Suppressor macrophage treated with lipopolysaccharide for 1 hour (primary cell): ENCODE measurements at places on chromosomes 12 and 14.

DNA sequence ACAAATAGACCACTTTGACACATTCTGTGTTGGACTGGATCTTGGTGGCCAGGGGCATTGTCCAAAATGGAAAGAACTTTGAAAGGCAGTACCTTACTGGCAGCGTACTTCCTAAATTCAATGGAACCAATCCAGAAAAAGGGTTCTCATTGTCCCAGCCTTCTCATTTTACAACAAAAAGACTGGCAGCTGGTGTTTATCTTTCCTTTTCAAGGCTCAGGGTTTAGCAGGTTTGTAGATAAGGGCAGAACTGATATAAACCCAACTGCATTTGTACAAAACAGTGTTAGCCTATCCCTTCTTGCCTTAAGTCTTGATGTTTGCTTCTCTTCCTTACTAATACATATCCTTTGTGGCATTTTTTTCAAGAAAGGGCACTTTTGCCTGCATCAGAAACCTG is 7.7 kb downstream of the THAP2 start:
- DNase-seq: no peak

GRCh38 chr12:115364921-115365320 is 680.9 kb upstream of the TBX3 start:
- DNase-seq: no peak

DNA sequence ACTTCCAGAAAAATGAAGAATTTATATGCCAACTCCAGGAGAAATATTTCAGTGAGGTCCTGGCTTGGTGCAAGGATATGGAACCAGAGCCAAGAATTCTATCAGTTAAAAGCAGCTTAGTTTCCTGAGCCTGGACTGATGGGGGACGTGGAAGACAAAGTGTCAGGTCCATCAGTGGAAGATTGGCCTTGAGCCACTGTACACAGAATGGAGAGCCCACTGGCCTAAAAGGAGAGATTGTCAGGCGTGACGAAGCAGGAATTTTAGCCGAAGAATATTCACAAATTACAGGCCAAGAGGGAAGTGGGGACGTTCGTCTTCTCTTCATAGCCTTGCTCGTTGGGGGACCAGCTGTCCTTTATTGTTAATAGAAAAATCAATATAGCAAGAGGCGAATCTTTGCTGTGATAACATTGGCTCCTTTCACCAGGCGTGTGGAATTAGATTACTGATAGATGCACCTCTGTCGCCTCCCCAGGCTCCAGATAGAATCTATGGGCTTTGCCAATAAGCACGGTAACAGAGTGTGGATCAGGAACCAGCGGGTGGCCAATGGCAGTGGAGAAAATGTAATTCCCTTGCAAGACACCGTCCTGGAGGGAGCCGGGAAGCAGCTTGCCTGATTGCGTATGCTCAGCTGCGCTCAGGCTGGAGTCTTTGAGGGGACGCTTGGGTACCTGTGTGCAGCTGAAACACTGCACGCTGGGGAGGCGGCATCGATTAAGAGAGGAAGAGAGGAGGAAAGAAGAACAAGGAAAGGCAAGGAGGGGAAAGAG is 56.4 kb downstream of the TMEM132C start:
- DNase-seq: no peak

- DNase-seq: no peak
These were observed 1.4 kb downstream of the C14orf180 start for GRCh38 chr14:104580961-104581360.

GRCh38 chr12:559906-560455 is 100.2 kb downstream of the B4GALNT3 start:
- peak; percentile 58 for DNase-seq

GRCh38 chr14:91674911-91675310 is 57.0 kb downstream of the CATSPERB start:
- DNase-seq: no peak

DNA sequence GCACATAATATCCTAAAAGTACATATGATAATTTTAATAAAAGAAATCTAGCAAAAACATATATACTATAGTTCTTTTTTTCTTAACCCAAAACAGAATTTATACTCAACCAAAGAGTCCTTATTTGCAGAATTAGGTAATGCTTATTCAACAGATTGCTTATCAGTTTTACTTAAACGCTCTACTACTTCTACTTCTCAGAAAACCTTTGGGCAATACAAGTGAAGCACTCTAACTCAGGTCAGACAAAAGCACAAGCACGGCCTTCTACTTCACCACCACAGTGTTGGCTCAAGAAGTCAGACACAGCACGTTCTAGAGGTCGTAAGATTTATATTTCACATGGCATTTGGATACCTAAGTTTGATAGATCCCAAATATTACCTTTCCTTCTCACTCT is 29.2 kb downstream of the DICER1 start:
- no peak for DNase-seq

DNA sequence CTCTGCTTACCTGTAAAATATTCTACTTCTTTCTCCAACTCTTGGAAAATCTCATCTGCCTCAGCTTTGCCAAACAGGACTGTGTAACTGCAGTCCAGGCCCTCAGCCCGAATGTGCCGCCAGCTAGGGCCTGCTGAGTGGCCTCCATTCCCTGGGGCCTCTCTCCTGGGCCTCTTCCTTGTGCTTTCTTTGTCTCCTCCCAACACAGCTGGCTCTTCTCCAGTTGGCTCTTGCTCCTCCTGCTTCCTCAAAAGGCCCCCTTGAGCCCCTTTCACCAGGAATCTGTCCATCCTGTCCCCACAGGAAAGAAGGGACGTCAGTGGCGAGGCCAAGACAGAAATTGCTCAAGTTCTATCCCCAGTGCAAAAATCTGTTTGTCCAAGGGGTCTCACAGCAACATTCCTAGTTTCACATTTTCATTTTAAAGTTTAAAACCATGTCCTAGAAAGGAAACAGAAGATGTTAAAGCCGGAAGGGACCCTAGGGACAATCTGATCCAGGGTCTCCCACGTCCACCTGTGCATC is 713 bp downstream of the ALKBH2 start:
- no peak for DNase-seq

- DNase-seq: no peak
These were observed 8.7 kb upstream of the RGS6 start for GRCh38 chr14:71923513-71923912.

DNA sequence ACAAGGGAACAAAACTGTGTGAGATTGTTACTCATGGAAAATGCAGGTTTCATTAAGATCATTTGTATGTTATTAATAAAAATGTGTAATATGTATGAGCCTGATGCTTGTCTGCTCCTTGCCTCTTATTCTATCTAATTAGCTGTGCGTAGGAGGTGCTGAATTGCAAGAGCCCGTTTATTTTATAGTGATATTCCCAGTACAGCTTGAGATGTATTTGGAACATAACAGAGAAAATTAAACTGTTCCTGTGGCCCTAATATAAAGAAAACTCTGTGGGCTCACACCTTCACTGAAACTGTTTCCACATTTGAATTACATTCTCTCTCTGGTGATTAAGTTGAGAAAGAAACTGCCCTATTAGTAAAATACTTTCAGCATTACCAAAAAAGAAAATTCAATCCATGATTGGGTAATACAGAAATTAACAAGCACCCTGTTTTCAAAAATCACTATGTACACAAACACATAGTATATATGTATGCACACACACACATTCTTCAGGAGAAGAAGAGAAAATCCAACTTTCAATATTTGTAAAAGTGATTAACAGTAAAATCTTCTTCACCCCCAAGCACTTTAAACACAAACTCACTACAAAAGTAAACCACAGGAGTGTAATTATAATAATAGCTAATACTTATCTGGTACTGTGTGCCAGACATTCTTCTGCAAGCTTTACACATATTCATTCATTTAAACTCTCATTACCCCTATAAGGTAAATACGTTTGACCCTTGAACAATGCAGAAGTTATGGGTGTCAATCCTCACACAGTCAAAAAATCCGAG is 233.2 kb downstream of the PHLDA1 start:
- no peak for DNase-seq

- no peak for DNase-seq
These were observed 173.5 kb upstream of the DYRK2 start for GRCh38 chr12:67474934-67475620.

DNA sequence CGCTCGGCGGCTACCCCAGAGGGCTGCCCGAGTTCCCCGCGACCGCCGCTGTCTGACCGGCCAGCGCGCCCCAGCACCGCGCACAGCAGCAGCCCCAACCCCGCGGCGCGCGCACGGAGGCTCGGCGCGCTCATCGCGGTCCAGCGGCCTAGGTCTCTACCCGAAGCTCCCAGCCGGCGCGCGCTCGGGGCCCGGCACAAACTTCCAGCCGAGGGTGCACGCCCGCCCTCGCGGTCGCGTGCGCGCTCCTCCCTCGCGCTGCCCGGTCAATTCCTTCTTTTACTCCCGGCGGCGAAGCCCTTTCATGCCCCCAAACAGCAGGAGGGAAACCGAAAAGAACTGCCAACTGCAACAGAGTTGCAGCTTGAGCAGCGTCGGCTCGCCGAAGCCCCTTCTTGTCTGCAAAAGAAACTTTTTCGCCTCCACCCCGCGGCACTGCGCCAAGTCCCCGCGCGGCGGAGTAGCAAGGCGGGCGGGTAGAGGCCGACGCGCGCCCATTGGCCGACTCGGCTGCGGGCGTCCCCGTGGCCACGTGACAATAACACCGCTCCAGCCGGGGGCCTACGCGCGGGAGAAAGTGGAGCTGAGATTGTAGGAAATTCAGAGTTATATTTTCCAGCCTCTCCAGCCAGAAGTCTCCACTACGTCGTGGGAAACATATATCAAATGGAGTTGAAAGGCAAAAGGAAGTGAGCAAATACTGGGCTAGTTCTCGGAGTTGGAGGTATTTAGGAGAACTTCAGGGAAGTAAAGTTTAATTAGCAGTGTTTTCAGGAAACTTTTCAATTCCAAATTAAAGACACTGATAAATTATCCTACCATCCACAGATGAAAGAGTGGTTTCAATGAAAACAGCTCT is at the start of gene LRIG3:
Gene LRIG3, minus strand, starts transcription at position 403 of the 859 bp plus-strand sequence. Its CDS starts 269 bp downstream, at position 134.
- DNase-seq: peak; percentile 45

- peak; percentile 49 for DNase-seq
These were observed at the start of gene ARID4A for GRCh38 chr14:58298477-58299400. ARID4A (plus strand) TSS chr14:58298555; CDS start chr14:58299855, 1,300 bp downstream.

DNA sequence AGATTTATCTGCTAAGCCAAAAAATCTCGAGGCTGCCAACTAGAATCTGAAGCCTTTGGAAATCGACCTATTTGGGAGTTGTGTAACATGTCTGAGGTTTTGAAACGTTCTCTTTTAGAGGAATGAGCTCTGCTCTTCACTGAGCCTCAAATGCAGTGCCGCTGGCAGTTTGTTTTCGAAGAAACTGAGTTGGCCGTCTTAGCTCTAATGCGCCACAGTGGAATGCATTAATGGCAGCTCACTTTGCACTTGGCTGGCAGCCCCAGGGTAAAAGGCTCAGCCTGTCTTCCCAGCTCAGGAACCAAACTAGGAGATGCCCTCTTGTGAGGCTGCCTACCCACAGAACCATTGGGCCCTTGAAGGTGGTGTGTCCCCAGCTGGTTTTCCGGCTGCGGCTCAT is 53.8 kb downstream of the SFSWAP start:
- DNase-seq: no peak

GRCh38 chr12:29039013-29039412 is 110.1 kb upstream of the FAR2 start:
- no peak for DNase-seq

DNA sequence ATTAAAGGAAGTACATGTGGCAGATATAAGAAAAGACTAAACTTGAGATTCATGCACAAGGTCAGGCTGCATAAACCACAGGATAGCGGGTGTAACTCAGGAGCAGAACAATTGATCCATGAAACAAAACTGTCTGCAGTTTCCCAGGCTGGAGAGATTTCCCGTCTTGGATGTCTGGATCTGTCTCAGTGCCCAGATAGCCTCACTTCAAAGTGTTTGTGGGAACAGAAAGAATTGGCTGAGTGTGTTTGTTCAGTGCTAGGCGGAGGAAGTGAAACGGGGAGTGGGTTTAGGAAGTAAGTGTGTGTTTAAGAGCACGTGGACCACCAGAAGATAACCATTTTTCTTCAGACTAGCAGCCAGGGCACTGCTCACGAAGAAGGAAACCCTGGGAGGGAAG is 1.4 kb upstream of the RNASE10 start:
- peak; percentile 34 for DNase-seq

GRCh38 chr12:112852810-112853209 is 54.0 kb upstream of the OAS1 start:
- DNase-seq: no peak

GRCh38 chr12:105167346-105167745 is 59.8 kb downstream of the WASHC4 start:
- DNase-seq: no peak

DNA sequence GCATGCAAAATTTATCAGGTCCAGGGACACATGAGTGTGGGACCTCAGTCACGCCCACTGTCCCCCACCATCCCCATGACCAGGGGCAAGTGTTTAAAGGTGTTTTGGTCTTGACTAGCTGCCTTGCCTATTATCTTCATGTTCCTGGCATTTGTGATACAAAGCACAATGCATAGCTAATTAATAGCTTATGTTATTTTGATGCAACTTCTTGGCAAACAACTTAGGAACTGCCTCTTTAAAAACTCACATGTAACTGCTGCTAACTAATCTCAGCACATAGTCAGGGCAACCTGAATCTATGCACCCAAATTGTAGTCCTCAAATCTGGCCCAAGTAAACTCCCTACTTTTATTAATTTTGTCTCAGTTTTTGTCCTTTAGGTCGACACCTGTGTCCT is 7.4 kb upstream of the OR6J1 start:
- no peak for DNase-seq

DNA sequence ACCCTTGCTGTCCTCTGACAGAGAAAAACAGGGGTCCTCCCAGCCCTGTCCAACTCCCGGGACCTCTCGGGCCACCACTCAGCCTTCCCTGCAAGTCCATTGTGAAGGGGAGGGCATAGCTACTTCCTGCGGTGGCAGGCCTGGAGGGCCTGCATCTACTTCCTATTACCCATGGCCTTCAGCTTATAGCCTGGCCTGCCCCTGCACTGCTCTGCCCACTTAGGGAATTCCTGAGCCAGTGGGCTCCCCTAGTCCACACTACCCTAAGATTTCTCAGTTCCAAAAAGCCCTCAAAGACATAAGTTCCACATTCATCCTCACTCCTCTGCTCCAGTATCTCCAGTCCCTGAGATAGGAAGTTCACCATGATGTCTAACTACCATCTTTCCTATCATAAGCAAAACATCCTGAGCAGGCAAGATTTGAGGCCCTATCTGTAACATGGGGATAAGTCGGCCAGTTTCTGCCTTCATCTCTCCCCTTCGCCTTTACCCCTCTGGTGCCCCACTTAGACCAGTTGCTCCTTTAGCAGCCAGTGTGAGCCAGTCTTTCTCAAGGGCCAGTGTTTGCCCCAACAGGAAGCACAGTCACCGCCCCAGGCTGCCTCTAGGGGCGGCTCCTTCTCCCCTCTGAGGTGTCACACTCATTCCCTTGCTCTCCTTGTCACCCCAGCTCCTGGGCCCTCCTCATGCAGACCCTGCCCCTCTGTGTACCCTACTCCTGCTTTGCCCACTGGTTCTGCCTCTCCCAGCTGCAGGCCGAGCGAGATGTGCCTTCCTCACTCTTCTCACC is 10.9 kb downstream of the HDAC7 start:
- peak; percentile 85 for DNase-seq

DNA sequence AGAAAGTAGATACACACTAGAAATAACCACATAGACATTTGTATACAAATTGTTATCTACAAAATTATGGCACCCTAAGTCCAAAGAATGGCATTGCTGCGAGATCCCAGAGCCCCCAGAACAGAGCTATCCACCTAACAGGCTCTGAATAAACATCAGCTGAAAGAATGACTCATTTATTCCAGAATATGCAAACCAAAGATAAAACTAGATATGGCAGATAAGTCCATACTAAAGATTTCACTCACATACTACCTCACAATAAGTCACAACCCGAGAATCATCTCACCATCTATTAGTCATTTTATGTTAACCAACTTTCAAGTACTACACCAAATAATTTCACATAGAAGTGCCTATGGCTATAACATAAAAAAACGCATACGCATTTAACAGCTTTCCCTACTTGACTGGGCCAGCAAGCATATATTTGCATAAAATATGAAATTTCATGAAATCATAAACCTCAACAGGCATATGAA is 5.6 kb downstream of the CNIH1 start:
- no peak for DNase-seq
